Hematopoietic multipotent progenitor cell treated with erythropoietin and hydrocortisone succinate and interleukin-3 and kit ligand, for 17 days (in vitro differentiated cells): ENCODE measurements at places on chromosomes 11 and 22.

DNA sequence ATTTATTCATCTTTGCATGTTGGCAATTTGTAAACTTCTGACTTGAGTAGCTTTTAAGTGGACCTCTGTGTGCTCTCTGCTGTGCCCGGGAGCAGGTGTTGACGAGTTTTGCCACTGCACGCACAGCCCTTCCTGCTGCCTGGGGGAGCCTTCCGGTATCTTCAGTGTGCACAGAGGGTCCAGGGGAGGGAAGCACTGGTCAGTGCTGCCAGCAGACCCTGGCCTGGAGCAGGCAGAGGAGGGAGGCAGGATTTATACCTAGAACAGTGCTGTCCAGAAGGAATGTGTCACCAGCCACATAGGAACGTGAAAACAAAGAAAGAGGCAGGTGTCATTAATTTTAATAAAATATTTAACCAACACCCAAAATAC is 403.6 kb downstream of the TBC1D22A start:
- DNase-seq = no peak

GRCh38 chr11:15843309-15843872 is 513.0 kb downstream of the SOX6 start:
- DNase-seq = no peak

DNA sequence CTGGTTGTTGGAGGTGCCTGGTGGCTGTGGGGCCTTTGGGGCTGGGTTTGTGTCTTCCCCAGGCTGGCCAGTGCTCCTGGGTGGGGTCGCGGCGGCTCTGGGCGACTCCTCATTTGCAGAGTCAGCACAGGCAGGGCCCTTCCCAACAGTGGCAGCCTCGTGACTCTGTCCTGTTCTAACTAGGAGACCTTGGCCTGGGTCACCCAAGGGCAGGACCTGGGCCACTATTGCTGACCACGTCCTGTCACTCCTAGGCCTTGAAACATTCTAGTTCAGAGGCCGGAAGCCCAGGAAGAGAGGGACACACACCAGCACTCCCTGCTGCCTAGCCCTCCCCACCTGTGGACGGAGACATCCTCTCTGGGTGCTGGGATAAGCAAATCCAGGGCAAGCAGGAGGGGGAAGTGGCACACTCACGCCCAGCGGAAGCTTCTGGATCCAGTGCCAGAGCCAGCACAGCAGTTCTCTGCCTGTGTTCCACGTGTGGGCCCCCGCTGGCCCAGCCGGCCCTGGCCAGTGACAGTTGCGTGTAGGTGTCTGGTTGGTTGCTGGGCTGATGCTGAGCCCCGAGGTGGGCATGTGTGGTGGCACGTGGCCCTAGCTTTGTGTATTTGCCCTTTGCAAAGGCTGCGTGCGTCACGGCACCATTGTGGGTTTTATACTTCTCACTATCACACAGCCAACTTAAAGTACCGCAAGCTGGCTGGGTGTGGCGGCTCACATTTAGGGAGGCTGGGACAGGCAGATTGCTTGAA is 4.3 kb upstream of the CHID1 start:
- DNase-seq = peak; percentile 75

GRCh38 chr22:50185375-50186087 is at the start of gene TRABD:
Gene TRABD, plus strand, starts transcription at chr22:50185913. Its CDS starts 7,148 bp downstream, at chr22:50193061.
- DNase-seq = peak; percentile 76

GRCh38 chr22:22207845-22208564 is 36.6 kb upstream of the VPREB1 start:
- DNase-seq = peak; percentile 42

GRCh38 chr22:38959590-38959989 is 2.2 kb downstream of the APOBEC3A start:
- DNase-seq = no peak

DNA sequence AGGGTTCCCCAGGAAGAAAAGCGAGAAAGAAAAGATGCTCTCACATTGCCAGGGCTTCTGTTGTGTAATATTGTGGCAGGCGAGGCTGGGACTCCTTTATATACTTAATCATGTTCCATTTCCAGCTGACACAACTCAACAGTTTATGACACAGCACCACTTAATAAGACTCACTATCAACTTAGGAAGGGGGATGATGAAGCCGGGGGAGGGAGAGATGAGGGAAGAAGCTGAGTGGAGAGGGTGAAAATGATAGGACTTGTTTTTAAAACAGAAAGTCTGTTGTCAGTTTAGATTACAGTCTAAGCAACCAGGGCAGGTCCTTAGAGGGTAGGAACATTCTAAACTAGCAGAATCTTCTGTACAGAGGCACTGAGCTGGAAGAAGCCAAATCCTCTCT is 397.0 kb downstream of the NXPE2 start:
- DNase-seq = no peak

- DNase-seq = no peak
Measured at GRCh38 chr11:134658481-134659225, 246.6 kb upstream of the B3GAT1 start.

DNA sequence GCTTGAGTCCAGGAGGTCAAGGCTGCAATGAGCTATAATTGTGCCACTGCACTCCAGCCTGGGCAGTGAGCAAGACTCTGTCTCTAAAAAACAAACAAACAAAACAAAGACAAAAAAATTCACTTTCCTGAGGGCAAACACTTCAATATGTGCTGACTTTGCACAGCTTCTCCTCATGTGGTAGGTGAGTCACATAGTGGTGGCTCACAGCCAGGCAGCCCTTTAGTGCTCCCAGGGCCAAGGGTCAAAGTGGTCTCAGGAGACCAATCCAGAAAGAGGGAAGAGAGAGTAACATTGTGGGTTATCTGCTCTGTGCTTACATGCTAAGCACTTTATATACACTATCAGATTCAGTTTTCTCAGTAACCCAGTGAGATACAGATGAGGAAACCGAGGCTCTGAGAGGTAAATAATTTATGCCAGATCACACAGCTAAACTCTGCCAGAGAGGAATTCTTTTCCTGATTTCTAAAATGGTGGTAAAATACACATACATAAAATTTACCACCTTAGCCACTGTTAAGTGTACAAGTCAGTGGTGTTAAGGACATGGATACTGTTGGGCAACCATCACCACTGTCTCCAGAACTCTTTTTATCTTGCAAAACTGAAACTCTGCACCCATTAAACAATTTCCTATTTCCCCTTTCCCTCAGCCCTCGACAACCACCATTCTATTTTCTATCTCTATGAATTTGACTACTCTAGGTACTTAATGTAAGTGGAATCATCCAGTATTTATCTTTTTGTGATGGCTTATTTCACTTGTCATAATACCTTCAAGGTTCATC is 231.7 kb upstream of the NARS2 start:
- no peak for DNase-seq

DNA sequence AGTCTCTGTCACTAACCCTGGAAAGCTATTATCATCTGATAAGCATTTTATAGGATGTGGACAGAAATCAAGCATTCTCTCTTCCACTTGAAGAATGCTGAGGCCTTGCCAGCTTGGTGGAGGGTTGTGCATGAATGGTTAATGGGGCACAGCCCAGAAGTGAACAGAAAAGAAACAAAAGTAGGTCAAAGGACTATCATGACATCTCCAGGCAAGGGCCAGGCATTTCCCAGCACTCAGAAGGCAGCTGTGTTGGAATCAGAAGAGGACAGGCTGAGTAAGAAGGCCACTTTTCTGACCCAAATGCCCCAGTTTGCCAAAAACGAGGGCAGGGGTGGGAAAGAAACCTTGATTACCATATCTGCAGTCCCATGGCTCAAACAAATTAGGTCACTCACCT is 12.4 kb downstream of the TENM4 start:
- no peak for DNase-seq

GRCh38 chr11:6962673-6963072 is 36.4 kb downstream of the ZNF215 start:
- no peak for DNase-seq

DNA sequence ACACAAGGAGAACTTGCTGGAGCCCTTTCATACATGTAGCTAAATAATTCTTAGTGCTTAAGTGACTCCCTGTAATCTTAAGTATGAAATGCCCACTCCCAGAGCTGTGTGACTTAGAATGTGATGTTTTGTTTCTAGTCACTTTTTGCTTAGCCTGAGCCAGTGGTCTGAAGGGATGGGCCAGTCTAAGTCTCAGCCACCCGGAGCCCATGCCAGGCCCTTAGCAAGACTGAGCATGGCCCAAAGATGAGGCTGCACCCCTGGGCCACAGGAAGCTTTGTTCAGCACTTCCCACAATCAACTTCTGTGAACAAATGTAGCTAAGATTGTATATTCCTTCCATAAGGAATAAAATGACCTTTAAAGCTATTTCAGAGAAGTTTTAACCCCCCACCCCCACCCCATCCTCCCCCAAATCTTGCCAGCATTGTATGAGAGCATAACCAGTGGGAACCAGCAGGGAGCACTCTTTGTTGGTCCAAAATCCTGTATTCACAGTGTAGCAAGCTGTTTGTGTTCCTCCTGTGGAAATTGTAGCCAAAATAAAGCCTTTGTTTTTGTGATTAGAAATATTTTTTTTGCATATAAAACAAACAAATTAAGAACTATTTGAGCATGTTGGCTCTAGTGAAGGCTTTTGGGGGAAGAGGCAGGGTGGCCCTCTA is 73.8 kb upstream of the GAL start:
- DNase-seq = no peak

GRCh38 chr11:128048121-128048520 is 539.2 kb downstream of the ETS1 start:
- no peak for DNase-seq

- no peak for DNase-seq
Measured at GRCh38 chr11:2558397-2558796, 113.6 kb downstream of the KCNQ1 start.

GRCh38 chr11:88016392-88017170 is 158.7 kb downstream of the RAB38 start:
- peak; percentile 31 for DNase-seq

- no peak for DNase-seq
Measured at GRCh38 chr11:120399307-120399706, 63.1 kb downstream of the ARHGEF12 start.

DNA sequence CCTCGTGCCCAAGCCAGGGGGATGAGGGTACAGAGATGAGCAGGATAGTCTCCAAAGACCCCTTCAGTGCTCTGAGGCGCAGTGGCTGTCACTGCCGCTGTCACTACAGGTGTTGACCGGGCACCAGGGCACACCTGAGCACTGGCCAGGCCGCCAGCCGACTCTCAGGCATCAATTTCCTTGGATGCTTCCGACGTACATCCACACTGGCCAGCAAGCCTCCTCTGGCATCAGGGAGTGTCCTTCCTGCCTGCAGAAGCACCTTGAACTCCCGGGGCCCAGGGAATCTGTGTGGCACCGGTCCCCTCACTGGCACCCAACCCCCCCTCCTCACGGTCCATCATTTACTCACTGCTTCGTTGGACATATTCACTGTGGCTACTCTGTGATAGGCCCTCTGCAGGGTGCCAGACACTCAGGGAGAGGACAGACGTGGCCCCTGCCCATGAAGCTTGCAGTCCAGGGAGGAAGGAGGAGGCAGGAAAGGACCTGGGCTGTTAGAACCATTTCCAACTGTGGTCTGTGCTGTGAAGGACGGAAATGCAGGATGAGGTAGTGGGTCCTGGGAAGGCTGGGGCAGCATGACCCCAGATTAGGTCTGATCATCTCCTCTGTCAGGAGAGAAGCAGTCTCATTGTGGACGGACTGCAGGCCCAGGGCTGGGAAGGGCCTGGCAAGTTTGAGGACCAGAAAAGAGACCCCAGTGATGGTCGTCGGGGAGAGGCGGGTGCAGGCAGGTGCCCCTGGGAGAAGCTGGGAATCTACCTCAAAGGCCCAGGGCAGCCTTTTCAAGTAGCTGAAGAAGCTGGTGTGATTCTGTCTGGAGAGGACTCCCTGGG is 46.3 kb upstream of the ANO1 start:
- no peak for DNase-seq

GRCh38 chr11:111098091-111098490 is 147.4 kb upstream of the POU2AF2 start:
- DNase-seq = no peak

DNA sequence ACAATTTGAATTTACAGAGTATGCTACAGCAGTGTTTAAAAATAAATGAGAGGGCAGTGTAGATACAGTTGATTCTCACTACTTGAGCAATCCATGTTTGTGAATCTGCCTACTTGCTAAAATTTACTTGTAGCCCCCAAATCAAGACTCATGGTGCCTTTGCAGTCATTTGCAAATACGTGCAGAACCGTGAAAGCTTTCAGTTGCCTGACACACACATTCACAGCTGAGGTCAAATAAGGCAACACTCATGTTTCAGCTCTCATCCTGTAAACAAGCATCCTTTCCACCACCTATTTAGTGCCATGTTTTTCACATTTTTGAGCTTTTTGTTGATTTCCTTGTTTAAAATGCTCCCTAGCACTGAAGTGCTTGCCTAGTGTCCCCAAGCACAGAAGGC is 32.5 kb upstream of the RASL10A start:
- no peak for DNase-seq

DNA sequence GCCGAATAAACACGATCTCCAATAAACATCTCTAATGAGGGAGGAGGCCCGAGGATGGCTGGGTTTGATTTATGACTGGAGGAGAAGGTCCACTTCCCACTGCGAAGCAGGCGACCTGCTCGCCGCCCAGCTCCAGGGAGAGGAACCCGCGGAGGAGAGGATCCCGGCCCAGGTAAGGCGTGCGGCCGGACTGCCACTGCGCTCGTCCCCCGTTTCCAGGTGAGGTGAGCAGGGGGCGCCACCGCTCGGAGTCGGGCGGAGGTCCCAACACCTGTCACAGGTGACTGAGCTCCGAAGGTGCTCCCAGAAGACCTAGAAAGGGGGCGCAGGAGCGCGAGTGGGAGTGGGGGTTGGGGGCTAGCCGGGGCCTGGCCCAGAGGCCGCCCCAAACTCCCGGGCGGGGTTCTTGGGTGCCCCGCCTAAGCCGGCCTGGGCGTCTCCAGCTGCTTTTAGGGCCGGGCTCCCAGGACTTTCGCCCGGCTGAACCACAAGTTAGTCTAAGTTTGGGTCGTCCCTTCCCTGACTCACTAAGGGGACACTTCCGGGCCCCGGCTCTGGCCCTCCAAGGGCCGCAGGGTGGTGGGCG is 5.4 kb upstream of the PAX6 start:
- no peak for DNase-seq

- no peak for DNase-seq
Measured at GRCh38 chr11:21472261-21472660, 720.6 kb upstream of the ANO5 start.

DNA sequence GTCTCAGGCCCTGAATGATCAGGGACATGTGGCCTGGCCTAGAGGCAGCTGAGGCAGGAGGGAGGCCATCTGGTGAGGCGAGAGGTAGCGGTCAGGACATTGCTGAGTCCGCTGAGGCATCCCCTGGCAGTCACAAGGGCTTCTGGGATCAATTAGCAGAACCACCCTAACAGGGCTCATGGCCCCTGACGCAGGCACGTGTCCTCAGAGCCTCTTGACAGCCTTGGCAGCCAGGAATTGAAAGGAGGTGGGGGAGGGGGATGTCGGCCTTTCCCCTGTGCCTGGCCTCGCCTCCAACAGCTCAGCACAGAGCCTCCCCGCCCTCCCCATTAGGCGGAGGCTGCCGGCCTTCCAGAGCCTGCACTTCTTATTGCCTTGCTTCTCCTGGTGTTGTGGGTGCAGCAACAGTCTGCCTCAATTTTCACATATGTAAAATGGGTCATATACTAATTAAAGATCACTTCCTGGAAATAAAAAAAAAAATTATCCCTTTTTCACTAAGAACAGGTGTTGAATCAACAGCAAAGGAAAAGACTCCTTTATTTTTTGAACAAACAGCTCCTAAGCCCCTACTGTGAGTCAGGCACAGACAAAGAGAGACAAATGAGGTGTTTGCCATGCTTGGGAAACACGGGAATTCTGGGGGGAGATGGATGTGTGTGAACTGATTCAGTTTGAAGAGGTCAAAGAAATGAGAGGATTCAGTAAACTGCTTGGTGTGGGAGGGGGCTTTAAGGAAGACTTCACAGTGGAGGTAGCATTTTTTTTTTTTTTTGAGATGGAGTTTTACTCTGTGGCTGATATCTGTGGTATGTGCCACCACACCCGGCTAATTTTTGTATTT is 55.3 kb downstream of the NFAM1 start:
- DNase-seq = no peak

- DNase-seq = no peak
Measured at GRCh38 chr11:69918231-69918937, 99.2 kb upstream of the FGF3 start.
